ENCODE measurements at places on chromosomes 16 and 17.
A peak's percentile ranks its signal among the peaks of the same experiment; 100 is the strongest.

GRCh38 chr17:65920996-65921395, 270.9 kb downstream of the CEP112 start:
- DNase-seq = no peak

DNA sequence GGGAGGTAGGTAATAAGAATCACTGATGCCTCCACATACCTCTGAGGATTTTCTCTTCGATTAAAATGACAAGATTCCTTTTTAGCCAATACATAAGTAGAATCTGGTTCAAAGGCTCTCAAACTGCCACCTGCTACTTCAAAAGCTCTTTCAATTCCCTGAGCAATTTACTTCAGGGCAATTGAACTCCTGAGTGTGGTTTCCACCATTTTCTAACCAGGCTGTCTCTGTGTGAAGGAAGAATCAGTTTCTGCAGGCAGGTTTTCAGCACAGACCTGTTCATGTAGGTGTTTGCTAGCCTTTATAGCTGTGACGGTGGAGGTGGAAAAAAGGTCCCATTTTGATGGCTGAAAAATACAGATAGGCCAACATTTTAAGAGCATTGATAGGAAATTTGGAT, 18.2 kb upstream of the HS3ST3B1 start:
- DNase-seq = no peak

GRCh38 chr17:41914358-41914766, 4.4 kb downstream of the ACLY start:
- no peak for DNase-seq

DNA sequence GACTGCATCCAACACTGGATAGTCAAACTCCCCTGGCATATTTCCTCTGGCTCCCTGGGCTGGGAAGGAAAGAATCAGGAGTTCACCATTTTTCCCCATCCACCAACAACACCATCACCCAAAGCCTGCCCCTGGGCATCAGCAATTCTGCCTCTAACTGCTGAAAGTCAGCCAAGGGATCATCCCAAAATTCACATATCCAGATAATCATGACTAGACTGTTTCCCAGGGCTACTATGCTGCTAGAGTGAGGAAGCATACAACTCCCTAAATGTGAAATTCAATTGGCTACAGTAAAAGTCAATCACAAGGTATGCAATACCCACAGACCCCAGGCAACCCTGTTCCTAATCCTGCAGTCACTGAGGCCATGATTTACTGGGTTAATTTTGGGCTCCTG, 230.6 kb downstream of the C16orf95 start:
- DNase-seq = no peak

DNA sequence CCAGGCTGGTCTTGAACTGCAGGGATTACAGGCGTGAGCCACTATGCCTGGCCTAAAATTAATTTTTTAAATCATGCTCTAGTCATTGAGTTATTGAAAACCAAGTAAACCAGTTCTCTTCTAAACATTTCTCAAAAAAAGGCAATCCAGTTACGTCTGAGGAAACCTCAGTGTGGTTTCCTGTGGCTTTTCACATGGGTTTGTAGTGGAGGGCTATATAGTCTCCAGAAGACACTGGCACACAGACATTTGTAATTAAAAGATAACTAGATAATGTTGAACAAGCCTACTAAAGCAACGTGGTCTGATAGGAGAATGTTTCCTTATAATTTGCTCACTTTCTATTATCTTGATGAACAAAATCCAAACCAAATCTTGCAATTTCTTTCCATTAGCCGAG, 5.2 kb upstream of the TOB1 start:
- no peak for DNase-seq

GRCh38 chr17:34703533-34703932, 124.2 kb downstream of the TMEM132E start:
- DNase-seq = peak; percentile 3

- DNase-seq = no peak
Measured at GRCh38 chr16:16188827-16189226, 34.5 kb downstream of the ABCC6 start.

DNA sequence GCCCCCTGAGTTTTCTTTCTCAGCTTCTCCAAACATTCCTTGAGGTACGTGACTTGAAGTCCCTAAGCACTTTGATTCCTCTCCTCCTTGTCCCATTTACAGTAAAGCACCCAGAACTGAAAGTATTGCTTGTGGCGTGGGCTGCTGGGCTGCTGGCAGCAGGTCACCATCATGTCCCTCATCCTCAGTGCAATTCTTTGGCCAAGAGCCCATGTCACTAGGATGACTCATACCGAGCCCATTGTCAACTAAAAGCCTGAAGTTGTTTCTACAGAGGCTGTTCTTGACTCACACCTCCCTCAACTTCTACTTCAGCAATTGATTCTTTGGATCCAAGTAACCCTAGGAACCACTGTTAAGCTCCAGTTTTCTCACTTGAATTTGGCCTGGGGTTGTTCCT, 54.3 kb downstream of the KPNA2 start:
- no peak for DNase-seq

- DNase-seq = no peak
Measured at GRCh38 chr17:75048249-75048878, 1.3 kb downstream of the KCTD2 start.

GRCh38 chr16:82668094-82668493, 41.3 kb downstream of the CDH13 start:
- no peak for DNase-seq

- DNase-seq = no peak
Measured at GRCh38 chr17:12547831-12548230, 117.9 kb upstream of the MYOCD start.

- DNase-seq = no peak
Measured at GRCh38 chr16:11047057-11047456, 102.7 kb downstream of the CLEC16A start.

GRCh38 chr17:31596382-31597323, 205.2 kb downstream of the RAB11FIP4 start:
- no peak for DNase-seq

DNA sequence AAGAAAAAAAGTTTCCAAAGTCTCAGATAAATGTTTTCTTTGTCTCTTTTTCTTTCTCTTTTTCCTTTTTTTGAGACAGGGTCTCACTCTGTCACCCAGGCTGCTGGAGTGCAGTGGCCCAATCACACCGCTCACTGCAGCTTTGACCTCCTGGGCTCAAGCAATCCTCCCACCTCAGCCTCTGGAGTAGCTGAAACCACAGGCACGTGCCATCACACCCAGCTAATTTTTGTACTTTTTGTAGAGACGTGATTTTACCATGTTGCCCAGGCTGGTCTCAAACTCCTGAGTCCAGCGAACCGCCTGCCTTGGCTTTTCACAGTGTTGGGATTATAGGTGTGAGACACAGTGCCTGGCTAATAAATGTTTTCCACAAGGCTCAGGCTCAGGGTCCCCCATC, 53.3 kb upstream of the KSR1 start:
- DNase-seq = no peak

- DNase-seq = no peak
Measured at GRCh38 chr17:68424861-68425260, 32.4 kb downstream of the WIPI1 start.
